ENCODE measurements at places on chromosomes 5 and 9.

GRCh38 chr5:54311176-54311677 is 854 bp upstream of the ARL15 start:
- peak; percentile 21 for DNase-seq

DNA sequence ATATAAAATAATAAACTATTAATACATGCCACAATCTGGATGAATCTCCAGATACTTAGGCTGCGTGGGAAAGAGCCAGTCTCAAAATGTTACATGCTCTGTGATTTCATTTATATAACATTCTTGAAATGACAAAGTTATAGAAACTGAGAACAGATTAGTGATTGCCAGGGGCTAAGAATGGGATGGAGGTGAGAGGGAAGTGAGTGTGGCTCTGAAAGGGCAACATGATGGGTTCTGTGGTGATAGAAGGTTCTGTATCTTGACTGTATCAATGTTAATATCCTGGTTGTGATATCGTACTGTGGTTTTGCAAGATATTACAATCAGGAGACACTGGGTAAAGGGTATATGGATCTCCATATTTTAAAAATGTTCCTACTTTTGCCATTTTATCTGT is 50.7 kb downstream of the SPEF2 start:
- no peak for DNase-seq

- DNase-seq, result no peak
These were observed 470.1 kb downstream of the CDH9 start for GRCh38 chr5:26568316-26568715.

DNA sequence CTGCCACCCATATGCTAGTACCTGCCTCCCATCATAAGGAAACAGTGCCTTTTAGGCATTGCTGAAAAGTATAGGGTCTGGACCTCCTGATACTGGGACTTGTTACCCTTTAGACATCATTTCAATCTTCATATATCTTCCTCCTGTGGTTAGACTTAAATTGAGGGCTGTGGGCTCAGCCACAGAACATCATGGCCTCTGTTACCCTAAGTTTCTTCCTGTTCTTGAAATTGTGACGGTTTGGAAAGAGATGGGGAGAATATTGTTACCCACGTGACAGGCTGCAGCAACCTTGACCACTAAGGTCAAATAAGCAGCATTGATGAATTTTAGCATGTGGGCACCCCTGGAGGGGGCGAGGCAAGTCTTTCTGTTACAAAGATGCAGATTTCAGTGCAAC is 87.7 kb downstream of the PDE8B start:
- DNase-seq, result no peak

DNA sequence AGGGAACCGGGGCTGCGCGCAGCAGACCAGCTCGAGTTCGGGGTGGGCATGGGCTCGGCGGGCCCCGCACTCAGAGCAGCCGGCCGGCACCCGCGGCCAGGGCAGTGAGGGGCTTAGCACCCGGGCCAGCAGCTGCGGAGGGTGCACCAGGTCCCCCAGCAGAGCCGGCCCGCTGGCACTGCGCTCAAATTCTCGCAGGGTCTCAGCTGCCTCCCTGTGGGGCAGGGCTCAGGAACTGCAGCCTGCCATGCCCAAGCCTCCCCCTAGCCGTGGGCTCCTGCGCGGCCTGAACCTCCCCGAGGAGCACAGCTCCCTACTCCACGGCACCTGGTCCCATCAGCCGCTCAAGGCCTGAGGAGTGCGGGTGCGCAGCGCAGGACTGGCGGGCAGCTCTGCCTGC is 172.9 kb upstream of the SLC30A5 start:
- DNase-seq, result no peak

GRCh38 chr9:137353223-137354152 is 51.4 kb upstream of the NRARP start:
- no peak for DNase-seq

- no peak for DNase-seq
These were observed 37.3 kb downstream of the ARHGAP26 start for GRCh38 chr5:142807372-142807911.

- DNase-seq, result no peak
These were observed 9.3 kb downstream of the BAAT start for GRCh38 chr9:101375546-101375945.

DNA sequence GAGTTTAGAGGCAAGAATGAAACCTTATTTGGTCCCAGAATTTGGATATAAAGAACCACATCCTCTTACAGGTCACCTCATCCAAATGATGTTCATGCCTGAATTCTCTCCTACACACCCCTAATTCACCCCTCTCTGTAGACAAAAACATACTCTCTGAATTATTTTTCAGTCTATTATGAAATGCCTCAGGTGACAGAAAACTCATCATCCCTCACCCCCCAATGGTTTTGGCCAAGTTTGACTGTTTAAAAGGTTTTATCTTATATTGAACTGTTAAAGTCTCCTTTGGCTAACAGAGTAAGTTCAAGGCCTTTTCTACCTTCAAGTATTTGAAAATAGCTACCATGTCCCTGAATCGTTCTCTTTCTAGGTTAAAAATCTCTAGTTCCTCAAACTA is 2.3 kb upstream of the CD180 start:
- no peak for DNase-seq

DNA sequence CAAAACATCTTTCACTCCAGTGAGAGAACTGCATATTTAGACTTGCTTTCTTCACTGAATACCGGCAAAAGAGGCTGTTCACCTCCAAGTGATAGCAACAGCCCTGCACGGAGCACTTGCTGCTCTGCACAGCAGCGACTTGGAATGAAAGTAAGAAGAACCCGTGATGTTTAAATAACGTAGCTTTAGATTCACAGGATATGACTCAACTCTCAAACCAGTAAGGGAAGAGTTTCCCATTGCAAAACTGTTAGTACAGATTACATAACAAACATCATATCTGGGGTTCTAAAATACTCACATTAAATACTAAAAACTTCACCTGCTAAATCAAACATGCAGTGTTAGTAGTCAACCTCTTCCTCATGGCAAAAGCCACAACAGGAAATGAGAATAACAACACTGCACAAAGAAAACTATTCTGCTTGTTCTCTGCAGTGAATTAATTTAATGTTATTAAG is 203.4 kb downstream of the MCTP1 start:
- no peak for DNase-seq

GRCh38 chr9:127803507-127804352 is 1.0 kb downstream of the FPGS start:
- no peak for DNase-seq

GRCh38 chr5:76149636-76150035 is 66.5 kb downstream of the SV2C start:
- DNase-seq, result no peak

DNA sequence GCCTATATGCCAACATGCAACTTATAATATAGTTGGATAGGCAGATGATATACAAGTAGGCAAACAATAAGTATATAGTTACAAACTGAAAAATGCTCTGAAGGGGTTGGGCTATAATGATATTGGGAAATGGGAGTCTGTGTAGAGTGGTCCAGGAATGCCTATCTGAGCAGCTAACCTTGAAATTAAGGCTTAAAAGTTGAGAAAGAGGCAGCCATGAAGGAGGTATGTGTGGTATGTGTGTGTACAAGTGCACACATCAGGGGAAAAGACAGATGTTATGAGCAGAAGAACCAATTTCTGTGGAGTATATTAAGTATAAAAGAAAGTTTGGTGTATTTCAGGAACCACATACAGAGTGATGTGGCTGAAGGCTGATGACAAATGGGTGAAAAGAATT is 154.9 kb upstream of the PAPPA start:
- no peak for DNase-seq

DNA sequence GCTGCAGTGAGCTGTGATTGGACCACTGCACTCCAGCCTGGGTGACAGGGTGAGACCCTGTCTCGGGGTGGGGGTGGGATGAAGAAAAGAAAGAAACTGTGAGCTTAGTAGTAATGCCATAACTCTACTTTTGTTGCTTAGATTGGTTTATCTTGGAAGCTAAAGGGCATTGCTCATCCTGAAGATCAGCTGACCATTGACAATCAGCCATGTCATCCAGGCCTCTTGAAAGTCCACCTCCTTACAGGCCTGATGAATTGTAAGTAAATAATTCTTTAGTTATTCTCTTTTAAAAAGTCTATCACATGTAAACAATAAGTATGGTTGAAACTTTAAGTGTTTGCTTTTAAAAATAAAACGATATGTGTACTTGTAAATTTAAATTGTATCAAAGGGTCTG is 11.4 kb downstream of the OCLN start:
- no peak for DNase-seq

DNA sequence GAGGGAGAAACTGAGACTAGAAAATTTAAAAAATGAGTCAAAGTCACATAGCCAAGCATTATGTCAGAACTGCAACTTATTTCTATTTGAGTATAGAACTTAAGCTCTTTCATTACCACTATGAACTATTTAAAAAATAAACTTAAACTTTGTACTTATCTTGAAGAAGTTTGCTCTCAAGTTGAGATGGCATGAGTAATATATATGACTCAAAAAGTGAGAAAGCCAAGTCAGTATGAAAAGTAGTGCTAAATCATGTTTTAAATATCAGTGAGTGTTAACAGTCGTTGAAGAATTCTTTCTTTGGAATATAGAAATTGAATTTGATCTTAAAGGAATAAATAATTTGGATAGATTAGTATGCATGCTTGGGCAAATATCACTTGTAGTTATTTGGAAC is 36.3 kb upstream of the CDH10 start:
- DNase-seq, result no peak

GRCh38 chr5:15791274-15791673 is 291.3 kb downstream of the FBXL7 start:
- no peak for DNase-seq

DNA sequence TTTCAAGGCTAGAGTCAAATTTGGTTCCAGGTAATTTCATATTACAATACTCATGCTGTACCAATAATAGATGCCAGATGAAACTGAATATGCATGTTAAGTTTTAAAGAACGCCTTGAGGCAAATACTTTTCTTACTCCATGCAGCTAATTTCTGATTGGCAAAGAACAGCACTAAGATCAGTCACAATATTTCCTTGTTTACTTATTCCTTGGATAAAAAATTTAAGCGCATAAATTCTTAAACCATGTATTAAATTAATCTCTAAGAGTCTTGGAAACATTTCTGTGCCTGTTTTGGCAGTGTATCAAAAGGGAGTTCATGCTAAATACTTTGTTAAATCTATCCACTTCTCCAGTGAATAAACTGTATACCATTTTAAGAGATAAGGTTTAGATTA is 173.5 kb downstream of the SLC12A2 start:
- DNase-seq, result no peak

DNA sequence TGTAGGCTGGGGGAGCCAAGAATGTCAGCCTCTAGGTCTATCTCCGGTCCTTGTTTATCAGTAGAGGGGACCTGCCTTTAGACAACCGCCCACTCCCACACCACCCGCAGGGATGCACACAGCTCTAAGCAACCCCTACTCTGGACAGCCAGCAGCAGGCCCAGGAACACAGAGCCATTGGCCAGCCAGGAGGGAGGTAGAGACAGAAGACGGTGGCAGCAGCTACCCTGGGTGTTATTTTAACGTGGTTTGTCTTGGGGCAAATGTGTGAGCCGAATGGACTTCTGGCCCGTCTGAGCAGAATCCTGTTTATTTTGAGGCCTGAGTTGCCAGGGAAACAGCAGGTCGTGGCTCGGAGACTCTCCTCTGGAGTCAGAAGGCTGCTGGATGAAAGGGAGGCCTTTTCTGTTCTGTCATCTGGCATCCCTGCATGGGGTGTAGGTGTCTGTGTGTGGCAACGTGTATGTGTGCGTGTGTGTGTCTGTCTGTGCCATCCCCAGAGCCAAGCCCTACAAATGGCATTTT is 382 bp upstream of the FGF1 start:
- DNase-seq, result no peak

GRCh38 chr5:86625148-86625547 is 7.4 kb downstream of the COX7C start:
- no peak for DNase-seq

DNA sequence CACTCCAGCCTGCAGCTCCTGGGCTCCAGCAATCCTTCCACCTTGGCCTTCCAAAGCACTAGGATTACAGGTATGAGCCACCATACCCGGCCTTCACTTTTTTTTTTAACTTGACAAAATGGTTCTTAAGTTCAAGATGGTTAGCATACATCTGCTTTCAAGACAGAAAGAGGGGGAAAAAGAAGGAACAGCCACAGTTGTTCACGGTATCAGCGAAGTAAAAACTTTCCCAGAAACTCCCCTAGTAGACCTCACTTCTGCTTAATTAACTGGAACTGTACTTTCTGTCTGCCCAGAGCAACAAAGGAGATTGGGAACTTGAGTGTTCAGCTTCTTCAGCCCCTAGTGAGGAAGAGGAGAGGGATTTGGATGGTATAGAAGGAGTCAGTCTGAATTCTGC is 116.7 kb downstream of the UGCG start:
- DNase-seq, result no peak

GRCh38 chr5:68745448-68745847 is 348.4 kb upstream of the SLC30A5 start:
- DNase-seq, result no peak

DNA sequence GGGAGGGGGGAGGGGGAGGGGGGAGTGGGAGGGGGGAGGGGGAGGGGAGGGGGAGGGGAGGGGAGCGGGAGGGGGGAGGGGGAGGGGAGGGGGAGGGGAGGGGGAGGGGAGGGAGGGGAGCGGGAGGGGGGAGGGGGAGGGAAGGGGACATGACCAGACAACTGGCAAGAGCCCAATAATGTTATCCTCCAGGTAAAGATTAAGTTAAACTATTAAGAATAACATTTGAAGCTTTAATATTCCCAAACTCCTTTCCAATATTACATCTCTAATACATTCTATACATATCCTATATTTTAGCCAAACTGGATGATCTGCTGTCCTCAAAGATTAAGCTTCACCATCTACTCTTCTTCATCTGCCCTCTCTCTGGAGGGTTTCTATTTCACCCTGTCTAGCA is 25.8 kb downstream of the C5 start:
- no peak for DNase-seq

DNA sequence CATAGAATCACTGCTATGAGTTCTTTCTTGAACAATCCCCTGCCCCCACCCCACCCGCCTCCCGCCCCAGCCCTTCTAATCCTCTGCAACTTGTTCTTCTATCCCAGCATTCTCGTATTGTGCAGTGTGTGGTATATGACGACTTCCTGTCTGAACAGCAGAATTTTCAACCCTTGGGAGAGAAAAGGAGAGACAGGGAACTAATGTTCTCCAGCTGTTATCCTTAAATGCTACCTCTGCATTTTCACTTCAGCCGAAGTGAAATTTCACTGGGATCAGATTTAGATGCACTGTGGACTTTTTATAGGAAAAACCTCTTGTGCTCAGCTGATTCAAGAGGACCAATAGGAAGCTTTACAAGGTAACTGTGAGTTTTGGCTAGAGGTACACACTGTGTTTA is 2.2 kb downstream of the FBXL7 start:
- no peak for DNase-seq

DNA sequence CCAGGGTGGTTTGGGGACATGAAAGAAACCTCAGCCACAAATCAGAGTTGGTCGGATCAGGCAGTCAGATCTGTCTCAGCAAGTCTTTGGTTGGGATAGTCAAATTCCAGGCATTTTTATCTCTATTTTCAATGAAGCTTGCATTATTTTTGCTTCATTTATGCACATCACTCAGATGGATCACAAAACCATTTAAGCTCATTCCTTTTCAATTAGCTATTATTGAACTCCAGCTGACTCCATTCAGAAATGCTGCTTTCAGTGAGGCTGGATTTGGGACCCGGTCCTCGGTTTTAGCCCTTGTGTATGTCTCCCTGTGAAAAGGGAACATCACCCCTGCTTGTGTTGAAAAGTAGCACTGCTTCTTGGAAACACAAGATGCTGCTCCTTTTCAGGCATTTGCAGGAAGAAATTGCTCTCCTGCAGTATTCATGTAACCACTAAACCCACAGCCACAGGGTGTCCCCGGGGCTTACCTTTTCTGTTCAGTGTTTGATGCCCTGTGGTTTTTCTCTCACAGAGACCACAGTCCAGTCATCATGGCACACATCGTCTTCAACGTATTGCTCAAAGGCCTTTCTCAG is 232.9 kb downstream of the NFIB start:
- DNase-seq, result no peak
